ENCODE measurements at places on chromosomes 5 and 9.

DNA sequence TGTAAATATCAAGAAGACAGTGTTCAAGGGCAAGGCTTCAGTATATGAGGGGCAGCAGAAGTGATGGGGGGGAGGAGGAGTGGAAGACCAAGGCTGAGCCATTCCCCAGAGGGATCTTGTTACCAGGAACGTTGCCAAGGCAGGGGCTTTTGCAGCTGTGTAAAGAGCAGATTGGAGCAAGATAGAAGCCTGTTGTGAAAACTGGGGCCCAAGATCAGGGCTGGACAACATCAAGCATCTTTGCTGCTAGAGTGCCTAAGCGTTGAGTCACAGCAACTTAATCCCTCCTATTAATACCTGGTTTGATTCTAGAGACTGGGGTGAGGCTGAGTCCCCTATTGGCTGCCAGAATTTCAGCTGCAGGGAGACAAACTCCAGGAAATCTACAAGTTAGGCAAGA is 18.4 kb upstream of the ERCC6L2 start:
- DNase-seq: peak; percentile 96

DNA sequence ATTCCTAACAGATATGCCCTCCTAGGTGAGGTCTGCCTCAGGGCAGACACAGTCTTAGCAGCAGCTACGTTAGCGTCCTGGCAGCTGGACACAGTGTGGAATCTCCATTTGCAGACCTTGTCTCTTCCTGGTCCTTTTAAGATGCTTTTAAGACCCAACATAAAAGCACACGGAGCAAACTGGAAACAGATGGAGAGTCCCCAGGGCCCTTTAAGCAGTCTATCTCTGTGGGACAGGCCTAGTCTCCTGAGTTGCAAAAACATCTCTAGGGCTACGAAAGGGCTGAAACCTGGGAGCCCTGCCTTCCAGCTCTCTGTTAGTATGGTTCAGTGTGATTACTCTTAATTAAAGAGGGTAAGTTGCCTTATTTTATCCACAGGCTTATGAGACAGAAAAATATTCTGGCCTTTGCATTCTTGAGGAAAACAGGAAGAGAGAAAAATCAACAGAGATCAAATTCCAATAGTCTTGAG is 66.0 kb upstream of the GNA14 start:
- DNase-seq: no peak

DNA sequence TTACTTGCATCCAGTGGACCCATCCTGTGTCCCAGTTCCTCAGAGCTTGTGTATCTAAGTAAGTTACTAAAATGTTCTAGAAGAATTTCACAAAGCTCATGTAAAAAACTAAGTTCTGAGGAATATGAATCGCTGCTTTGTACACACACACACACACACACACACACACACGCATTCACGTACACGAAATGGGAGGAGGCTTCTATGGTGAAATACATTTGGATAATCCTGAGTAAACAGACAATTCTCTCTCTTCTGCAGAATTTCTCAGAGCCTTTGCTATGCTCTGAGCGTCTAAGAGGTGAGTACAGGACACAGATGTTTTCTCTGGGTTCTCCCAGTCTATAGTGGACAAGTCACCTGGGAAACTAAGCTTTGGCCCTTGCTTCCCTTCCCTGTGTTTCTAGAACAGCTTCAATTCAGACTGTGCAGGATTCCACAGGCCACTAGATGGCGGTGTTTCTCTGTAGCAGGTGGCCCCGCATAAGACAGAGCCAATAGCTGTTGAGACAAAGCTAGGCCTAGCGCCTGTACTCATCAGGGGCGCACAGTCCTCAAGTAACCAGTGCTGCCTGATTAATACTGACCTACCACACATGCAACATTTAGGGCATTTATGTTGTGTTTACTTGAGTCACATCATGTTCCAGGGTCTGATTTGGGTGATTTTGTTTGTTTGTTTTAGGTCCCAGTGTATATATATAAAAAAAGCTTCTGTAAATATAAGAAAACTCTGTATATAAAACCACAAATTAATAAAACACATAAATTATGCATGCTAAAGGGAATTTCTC is 114.8 kb downstream of the LIFR start:
- DNase-seq: peak; percentile 67

GRCh38 chr9:73210886-73211666 is 59.4 kb downstream of the ANXA1 start:
- no peak for DNase-seq

GRCh38 chr9:110850401-110851135 is 182.0 kb downstream of the MUSK start:
- DNase-seq: no peak

DNA sequence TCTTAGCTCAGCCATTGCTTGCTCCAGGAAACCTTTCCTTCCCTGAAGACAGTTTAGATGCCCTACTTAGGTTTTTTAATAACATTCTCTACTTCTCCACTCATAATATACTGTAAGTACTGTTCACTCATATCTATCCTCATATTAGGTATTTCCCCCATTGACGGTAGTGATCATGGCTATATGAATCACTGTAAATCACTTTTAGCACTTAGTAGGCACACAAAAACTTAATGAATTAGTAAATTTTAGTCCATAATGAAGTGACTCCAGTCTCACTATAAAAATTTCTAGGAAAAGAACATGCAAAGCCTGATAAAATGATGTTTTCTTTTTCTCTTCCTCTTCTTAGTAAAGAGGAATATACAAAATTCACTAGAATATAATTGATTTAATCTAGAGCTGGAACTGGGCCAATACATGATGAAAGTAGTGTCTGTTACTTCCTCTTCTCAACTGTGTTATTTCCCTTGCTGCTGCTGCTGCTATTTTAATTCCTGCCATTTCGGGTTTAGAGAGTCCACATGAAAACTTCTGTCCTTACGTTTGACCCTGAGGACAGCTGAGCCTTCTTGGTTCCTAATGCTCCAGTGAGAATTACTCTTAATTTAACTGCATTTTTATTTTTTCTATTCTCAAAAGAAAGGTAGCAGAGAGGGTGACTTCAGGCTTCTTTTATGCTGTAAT is 73.5 kb downstream of the LNPEP start:
- DNase-seq: no peak

DNA sequence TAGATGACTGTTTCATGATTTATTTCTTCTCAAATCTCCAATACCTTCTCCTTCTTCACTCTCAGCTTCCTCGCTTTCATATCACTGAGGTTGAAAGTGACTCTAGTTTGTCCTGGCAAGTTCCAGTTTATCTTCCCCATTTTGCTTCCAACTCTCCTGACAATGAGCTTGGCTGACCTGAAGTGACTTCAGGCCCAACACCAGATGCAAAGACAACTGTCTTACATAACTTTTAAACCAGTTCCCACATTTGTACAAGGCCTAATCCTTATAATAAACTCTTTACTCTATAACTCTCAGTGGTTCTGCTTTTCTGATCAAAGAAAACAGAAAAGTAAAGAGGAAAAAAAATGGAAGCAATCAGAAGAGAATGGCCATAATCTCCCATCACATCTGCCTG is 22.0 kb downstream of the GNG10 start:
- no peak for DNase-seq

- DNase-seq: no peak
Observed at GRCh38 chr5:149837680-149838269, 106.8 kb downstream of the PDE6A start.

- no peak for DNase-seq
Observed at GRCh38 chr5:143558048-143558447, 154.6 kb upstream of the NR3C1 start.

DNA sequence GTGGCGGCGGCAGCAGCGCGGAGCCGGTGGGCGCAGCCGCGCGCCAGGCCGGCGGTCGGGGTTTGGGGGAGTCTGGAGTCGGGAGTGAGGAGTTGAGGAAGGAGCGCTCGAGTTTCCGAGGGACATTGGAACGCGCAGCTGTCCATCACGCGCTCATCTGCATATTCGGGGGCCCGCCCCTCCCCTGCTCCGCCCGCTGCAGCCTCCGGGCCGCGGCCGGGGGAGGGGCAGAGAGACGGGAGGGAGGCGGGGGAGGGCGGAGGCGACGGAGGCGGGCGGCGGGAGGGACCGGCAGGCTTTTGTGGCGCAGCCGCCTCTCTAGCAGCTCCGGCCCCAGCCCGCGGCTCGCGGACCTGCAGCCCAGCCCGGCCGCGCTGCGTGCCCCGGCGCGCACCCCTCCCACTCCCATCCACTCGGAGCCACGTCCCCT is at the start of gene IRX2:
TSS of gene IRX2 (minus strand) at position 86 of the 430 bp plus-strand sequence. CDS start 264 bp downstream, outside the sequence.
- DNase-seq: peak; percentile 0

DNA sequence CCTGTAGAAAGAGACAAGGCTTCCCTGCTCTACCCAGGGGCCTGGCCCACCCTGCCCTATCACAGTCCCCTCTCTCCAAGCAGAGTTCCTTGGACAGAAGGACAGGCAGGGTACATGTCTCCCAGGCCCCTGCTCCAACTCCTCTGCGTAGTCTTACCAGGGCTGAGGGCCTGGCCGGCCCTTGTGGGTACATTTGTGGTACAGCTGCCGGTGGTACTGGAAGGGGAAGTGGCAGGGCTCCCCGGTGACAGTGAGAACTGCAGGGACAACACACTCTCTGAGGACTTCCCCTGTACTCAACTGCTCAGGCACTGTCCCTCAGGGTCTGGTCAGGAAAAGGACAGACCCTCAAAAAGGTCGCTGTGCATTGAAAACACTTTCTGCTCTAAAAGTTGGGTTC is 3.6 kb downstream of the F12 start:
- no peak for DNase-seq

DNA sequence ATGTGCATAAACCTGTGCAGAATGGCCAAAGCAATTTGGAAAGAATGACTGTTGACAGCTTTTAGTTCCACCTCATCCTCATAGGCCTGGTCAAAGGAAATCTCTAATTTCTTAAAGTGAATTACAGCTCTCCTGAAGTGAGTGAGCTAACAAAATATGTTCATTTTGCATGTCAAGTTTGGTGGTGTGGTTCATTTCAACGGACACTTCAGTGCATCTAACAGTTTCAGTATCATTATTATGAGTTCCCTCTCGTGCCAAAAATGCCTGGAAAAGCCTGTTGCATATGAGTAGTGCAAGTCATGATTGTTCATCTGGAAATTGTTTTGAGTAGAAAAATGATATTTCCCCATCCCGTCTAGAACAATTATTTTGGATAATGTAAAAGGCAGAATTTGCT is 53.2 kb upstream of the HMHB1 start:
- no peak for DNase-seq

- DNase-seq: no peak
Observed at GRCh38 chr5:123795688-123796087, 283.7 kb downstream of the CSNK1G3 start.

GRCh38 chr9:133002147-133003070 is 23.9 kb downstream of the GFI1B start:
- no peak for DNase-seq

- no peak for DNase-seq
Observed at GRCh38 chr5:87081511-87082372, 185.9 kb upstream of the RASA1 start.

DNA sequence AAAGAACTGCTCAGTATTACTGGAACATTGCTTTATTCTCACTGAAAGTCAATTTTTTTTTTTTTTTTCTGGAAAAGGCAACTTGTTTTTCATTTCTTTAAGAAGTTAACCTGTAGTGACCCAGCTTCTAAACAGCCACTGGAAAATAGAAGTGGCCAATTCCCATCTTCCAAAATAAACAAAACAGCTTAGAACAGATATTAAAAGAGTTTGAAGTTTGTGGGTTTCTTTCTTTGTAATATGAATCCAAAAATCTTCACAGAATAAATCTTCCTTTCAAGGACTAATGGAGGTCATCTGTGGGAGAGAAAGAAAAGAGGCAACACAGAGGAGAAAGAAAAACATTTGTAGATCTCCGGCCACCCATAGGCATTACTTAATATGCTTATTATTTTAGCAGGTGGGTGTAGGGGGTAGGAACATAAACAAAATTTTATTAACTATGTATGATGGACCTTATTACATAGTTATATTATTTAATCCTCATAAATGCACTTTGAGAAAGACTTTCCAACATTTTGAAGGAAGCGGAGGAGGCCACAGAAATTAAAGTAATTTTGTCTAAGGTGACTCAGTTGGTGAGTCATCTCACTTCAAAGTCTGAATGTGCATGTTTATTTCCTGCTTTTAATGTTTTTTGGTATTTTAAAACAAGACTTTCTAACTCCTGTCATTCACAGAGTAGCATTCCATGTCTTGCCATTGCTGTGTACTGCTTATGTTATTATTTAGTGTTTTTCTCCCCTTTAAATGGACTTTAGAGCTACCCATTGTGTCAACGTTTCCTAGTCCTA is 1791.8 kb upstream of the WWC1 start:
- DNase-seq: no peak

DNA sequence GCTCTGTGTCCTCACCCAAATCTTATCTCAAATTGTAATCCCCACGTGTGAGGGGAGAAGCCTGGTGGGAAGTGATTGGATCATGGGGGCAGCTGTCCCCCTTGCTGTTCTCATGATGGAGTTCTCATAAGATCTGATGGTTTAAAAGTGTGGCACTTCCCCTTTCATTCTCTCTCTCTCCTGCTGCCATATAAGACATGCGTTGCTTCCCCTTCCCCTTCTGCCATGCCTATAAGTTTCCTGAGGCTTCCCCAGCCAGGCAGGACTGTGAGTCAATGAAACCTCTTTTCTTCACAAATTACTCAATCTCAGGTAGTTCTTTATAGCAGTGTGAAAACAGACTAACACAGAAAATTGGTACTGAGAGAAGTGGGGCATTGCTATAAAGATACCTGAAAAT is 107.7 kb downstream of the DMAC1 start:
- no peak for DNase-seq

All from retinal pigment epithelial cell (primary cell).